ENCODE measurements at places on chromosomes 13 and 19.
A peak's percentile ranks its signal among the peaks of the same experiment; 100 is the strongest.

- no peak for DNase-seq
These were observed 985 bp upstream of the KCNK6 start for GRCh38 chr19:38318660-38319059.

- DNase-seq: no peak
These were observed 5.3 kb downstream of the RNASEH2B start for GRCh38 chr13:50914848-50915247.

- peak; percentile 48 for DNase-seq
These were observed 83.9 kb downstream of the GNG7 start for GRCh38 chr19:2618611-2619010.

- no peak for DNase-seq
These were observed 21.5 kb downstream of the COLGALT1 start for GRCh38 chr19:17576758-17577456.

DNA sequence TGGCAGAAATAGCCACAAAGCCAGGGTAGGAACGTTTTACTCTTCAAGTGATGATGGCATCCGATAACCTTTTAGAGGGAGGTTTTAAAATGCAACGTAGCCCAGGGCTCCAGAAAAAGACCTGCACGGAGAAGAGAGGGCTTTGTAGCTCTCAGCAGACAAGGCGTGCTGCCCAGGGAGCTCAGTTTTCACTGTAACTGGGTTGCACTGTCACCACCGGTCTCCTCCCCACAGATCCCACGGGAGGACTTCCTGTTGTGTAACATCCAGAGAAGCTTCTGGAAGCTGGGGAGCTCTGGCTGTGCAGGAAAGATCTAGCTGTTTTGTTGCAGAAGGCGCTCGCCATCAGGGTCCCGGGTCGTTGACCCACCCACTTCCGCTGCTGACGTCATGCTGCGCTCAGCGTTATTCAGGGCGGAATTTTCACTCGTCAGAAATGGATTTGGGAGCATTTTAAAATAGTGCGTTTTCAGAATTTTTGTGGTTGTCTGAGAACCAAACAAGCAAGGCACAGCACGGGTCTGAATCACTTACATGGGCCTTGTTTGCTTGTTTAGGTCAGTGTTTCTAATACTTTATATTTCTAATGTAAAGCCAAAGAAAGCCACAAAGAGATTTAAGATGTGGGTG lies 50.8 kb downstream of the ATP11A start:
- no peak for DNase-seq

GRCh38 chr19:47447470-47448359 lies 24.0 kb downstream of the SLC8A2 start:
- DNase-seq: no peak

DNA sequence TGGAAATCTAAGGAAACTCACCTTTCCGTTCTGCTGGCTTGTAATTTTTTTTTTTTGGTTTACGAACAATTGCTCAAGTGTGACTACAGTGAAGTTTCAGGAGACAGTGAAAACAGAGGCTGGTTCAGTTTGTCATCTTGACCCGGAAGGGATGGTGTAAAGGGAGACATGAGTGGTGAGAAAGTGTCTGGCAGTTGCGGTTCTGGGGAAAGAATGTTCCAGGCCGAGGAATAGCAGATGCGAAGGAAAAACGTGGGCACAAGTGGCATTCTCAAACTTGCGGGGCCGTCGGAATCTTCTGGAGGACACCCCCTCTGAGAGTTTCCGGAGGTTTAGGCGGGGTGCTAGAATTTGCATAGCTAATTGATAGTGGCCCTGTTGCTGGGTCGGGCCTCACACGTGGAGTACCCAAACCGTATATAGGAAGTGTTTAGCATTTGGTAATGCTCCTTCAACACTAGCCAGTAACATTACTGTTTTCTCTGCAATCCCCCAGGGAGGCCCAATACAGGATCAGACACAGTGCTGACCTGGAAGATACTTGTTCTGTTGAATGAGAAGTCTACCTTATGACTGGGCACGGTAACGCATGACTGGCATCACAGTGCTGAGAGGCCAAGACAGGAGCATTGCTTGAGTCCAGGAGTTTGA lies 2.8 kb upstream of the TNFSF9 start:
- no peak for DNase-seq

All from activated effector memory CD4-positive, alpha-beta T cell treated with Interleukin-2 at 50 U/mL for 16 hours (primary cell).